ENCODE measurements at places on chromosomes 11 and 22.

DNA sequence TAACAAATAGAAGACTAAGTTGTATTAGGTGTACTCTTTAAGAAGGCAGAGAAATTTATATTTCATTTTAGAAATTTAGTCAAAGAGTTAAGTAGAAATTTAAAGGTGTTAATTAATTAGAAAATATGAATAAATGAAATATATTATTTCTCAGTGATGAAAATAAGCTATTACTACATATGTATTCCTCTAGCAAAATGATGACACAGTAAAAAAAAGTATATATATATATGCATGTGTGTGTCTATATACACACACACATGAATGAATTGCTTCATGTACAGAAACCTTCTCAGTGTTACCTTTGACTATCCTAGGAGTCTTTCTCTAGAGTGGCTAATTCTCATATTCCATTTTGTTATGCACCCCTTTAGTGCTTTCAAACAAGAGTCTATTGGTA is 7.7 kb downstream of the RNF141 start:
- DNase-seq: no peak

- no peak for DNase-seq
Observed at GRCh38 chr11:76209375-76209972, 3.2 kb upstream of the WNT11 start.

DNA sequence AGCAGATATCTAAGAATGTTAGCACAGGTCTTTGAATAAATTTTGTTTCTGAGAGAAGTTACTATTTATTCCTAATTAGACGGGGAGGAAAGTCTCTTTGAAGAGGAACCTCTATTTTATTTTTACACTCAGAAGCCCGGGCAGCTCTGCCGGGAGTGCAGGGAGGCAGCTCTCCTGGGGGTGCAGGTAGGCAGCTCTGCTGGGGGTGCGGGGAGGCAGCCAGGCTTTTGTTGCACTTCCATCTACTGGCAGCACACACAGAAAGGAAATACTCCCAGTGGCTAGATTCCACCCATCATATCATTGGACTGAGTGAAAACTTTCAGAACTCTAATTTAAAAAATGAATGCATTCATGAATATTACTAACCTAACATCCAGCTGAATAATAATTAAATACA is 24.6 kb downstream of the OR10A6 start:
- no peak for DNase-seq

DNA sequence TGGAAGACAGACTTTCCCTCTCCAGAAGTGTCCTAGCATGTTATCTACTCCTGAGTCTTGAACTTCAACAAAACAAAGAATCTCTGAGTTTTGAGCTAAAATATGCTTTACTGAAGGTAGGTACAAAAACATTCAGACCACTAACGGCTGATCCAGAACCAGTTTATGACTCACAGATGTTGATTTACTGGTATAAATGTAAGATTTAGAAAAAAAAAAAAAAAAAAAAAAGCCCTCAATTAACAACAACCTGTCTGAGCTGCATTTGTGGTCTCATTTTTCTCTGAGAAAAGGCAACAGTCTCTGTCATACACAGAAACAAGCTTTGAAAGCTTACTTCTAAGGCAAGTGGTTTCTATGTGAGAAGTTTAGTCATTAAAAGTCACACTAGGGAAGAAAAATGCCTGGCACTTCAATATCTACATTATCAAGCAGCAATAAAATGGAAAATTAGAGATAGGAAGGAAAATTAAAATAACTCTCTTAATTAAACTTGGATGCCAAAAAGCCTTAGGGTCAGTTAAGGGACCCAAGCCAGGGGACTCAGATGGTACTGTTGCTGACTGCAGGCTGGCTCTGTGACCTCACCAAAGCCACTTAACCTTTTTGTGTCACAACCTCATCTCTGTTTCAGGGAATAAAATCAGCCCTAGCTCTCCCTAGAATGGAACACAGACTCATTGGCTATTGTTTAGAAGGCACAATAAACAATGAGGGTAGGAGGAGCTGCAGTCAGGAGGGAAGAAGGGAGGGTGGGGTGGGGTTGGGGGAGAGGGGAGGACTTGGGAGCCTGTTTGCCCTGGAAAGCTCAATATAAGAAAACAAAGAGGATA is 61.7 kb downstream of the ETS1 start:
- DNase-seq: no peak

DNA sequence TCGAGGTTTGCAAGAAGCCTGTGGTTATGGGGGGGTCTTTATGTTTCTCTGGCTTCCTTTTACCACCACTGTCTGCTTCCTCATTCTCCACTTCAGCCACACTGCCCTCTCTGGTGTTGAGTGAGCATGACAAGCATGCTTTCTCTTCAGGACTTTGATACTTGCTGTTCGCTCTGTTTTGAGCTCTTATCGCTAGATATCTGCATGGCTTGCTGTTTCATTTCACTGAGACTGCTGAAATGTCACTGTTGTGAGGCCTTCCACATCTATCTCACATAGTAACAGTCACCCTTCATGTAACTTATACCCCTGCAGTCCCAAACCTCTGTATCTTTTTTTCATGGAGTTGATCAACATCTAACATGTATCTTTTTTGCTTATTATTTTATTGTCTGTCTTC is 59.8 kb downstream of the TMEM135 start:
- DNase-seq: no peak

- no peak for DNase-seq
Observed at GRCh38 chr11:35003186-35003585, 86.8 kb downstream of the PDHX start.

All from NCI-H446 (cell line).